Activated T-cell treated with anti-CD3 and anti-CD28 coated beads for 4 hours (primary cell): ENCODE measurements at places on chromosomes 2 and 18.

GRCh38 chr2:54871457-54872107 is 148.1 kb downstream of the EML6 start:
- DNase-seq = no peak

GRCh38 chr2:233221378-233222063 is 30.0 kb upstream of the ATG16L1 start:
- DNase-seq = no peak

- DNase-seq = no peak
Measured at GRCh38 chr2:3001615-3002560, 375.7 kb downstream of the EIPR1 start.

- DNase-seq = no peak
Measured at GRCh38 chr2:195575879-195576401, 81.1 kb upstream of the SLC39A10 start.

GRCh38 chr2:27735263-27735904 is 36.1 kb upstream of the MRPL33 start:
- DNase-seq = peak; percentile 65

GRCh38 chr2:238254095-238254723 is 14.4 kb upstream of the HES6 start:
- no peak for DNase-seq

DNA sequence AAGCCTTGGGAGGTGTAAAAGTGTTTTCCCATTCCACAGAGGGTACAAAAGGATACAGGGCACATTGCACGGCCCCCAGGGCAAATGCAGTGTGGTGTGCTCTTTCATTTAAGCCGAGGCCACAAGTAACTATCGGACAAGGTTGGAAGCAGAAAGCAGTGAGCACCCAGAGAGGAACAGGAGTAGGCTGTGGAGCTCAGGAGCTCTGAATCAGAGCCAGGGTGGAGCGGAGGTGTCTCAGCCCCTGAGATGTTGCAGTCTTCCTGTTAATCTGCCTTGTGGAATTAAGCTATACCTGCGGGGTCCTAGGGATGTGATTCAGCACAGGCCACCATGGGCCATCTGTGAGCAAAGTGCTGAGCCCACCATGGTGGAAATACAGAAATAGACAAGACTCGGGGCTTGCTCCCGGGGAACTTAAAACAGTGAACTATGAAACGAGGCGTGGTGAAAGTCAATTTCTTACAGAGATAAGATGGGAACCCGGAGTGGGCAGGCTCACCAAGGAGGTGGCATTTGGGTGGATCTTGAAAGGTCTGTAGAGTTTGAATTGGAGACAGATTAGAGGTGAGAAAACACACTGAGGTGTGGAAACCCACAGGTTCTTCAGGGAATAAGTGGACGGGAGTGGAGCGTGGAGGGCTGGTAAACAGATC is 44.0 kb downstream of the ASAP2 start:
- DNase-seq = no peak

DNA sequence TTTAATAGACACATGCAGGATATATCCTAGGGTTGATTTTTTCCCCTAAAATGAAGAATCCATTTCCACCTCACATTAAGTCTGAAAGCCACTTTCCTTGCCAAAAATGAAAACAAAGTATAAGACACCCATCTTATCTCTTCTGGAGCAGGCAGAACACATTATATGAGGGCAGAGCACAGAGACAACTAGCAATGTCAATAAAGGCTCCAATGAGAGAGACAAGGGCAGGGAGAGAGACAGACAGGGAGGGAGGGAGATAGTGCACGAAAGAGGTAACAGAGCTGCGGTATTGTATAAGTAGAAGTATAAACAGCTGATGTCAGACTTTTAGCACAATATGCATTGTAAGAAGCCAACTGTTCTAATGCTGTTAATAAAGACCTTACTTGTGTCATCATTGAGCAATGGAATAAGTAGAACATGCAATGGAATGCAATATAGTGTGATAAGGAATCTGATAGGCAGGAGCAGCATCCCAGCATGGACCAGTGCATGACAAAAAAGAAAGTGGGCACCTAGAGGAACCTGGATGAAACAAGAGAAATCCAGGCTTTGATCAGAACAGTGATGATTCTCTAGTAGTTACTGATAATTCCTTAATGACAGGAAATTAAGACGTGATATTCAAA is 150.6 kb upstream of the TCF4 start:
- DNase-seq = no peak

GRCh38 chr2:23037596-23037995 is 347.4 kb upstream of the KLHL29 start:
- DNase-seq = no peak

DNA sequence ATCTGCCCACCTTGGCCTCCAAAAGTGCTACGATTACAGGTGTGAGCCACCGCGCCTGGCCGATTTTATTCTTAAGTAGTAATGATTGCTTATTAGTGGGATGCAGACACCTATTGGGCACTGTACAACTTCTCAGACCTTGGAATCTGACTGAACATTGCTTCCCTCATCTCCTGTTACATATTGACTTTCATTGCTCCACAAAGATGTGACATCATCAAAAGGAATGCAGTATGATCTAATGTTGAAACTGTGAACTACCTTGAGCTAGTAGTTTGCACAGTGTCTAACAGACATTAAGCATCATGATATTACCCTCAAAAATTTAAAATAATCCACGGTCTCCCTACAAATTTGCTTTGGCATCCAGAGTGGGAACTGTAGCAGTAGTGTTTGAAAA is 109.8 kb upstream of the SIX2 start:
- no peak for DNase-seq

DNA sequence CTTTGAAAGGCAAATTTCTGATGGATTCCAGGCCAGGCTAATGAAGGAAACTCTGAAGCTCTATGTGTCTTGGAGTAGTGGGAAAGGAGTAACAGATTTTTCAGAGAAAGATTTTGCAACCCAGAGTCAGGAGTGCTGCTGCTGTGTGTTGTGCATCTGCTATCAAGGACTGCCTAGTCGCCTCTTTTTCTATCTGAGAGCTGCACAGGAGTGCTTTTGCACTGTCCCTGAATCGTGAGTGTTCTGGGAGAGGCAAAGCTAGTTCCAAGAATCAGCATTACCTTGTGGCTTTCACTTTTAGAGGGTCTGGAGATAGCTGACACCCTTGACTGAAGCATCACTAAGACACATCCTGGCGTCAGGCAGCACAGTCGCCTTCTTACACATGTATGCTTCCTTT is 336.4 kb downstream of the PARD3B start:
- DNase-seq = peak; percentile 2

DNA sequence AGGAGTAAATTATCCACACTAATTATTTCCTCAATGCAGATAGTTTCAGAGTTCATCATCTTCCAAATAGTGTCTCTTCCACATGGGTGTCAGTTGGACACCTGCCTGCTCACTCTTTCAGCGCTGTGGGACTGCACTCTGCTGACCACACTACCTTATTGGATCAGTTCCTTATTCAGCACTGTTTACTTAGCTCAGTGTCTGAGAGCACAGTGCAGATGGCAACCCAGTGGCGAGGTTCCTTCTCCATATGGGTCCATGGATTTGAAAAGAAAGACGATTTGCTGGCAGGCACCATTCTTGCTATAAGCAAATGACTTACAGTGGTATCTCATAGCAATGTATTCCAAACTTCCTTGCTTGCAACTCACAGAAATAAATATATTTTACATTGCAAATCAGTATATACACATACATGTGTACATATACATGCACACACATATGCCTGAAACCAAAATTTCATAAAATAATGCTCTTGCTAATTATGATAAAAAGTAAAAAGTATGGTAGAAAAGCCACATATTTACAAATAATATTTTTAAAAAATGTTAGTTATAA is 354.8 kb downstream of the INSIG2 start:
- no peak for DNase-seq

- DNase-seq = no peak
Measured at GRCh38 chr2:128639693-128640092, 321.0 kb upstream of the HS6ST1 start.

DNA sequence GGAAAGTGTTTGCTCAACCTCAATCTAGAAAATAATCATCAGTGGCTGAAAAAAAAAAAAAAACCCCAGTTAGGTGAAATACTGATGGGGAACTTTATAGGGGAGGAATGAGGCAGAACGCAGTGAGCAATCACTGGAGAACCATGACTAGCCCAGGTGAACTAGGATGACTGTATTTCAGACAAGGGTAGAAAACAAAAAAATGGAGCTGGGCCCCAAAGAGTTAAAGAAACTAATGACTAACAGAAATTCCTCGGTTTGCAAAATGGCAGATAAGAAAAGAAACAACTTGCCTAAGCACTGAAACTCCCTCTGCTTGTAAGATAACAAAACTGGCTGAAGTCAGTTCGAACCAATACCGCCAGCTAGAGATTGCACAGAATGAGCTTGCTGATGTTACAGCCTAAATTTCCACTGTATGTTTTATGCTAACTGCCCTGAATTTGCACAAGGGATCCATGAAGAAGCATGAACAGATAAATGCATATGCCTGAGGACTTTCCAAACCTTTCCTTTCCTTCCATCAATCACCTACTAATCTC is 245.9 kb downstream of the METTL4 start:
- DNase-seq = no peak

- DNase-seq = no peak
Measured at GRCh38 chr2:26000561-26001082, 18.3 kb upstream of the KIF3C start.

DNA sequence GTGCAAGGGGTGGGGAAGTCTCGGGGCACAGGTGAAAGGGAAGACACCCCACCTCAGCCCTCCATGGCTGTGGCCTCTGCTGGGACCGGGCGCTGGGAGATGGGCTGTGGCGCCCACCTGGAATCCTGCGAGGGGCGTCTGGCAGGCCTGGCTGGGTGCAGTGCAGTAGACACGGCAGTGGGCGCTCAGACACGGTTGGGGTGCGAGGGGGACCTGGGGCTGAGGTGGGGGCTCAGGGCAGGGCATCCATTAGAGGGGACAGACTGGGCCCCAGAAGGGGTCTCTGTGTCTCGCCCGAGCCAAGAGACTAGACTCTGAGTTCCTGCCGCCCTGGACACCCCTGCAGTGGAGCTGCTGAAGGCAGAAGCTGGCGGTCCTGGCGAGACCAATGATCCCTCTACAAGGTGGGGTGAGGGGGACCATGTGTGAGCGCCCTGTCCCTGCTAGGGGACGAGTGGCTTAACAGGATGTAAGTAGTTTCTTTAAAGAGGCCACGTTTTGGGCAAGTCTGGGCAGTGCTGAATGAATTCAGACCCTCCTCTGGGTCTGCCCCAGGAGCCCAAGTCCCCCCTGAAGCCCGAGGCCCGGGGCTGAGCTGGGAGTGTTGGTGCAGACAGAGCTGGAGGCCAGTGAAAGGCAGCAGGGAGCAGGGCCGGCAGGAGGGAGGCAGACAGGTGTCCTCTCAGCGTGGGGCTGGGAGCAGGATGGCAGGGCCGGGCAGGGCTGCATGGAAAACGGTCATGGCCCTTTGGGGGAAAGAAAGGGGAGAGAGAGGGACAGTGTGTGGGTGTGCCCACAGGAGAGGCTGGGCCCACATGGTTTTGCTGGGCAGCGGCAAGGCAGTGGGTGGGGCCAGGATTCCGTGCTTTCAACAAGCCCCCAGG is 57.2 kb downstream of the HS6ST1 start:
- no peak for DNase-seq

- no peak for DNase-seq
Measured at GRCh38 chr2:115190459-115190858, 748.0 kb downstream of the DPP10 start.

DNA sequence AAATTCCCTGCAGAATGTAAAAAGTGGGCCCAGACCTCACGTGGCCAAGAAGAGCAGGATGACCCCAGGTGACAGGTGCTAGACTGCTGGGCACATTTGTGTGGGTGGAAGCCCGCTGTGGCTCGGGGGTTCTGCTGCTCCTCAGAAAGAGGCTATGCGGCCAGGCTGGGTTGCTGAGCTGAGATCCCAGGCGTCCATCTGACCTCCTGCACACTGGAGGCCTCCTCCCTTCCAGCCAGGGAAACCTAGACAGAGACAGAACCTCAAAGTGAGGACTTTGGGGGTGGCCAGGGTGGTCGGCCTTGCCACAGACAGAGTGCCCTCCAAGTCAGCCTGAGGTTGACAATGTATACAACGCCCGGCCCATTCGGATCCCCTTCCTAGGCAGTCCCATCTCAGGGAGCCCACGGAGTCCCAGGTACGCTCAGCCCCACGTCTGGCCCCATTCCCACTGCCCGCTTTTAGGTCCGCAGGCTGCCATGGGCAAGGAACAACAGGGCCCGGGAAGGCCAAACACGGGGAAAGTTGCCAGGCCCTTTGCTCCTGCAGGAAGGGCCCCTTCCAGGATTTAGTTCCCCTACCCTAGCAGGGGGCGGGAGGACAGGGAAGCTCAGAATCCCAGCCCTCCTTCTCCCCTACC is 75.6 kb downstream of the KIAA2012 start:
- no peak for DNase-seq

DNA sequence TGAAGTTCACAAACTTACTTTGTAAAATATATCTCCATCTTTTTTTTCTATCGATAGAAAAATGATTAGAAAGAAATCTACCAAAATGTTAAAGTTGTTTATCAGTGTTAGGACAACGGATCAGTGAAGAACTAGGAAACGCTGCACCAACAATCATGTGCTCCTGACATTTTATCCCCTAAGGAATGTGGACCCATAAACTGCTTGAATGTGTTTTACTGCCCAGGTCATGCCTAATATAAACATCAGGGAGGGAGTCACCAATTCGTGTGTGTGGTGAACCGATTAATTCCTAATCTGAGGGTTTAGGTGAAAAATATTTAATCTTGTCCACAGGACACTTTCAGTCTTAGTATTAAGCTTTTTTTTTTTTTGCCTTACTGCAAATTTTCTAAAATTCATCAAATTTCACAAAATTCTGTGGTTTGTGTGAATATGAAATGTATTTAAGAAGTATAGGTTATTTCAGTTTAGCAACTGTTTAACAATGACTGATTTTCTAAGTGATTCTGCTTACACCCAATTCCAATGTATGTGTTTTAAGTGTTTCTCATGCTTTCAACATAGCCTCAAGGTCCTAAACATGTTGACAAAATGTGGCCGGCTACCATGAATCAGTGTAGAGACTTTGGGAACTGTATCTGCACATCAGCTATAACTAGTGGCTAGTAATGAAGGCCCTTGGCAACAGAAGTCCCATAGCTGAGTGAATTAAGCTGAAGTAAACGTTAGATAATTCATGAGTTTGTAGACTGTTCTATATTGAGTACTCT is 11.1 kb upstream of the KIDINS220 start:
- DNase-seq = no peak

DNA sequence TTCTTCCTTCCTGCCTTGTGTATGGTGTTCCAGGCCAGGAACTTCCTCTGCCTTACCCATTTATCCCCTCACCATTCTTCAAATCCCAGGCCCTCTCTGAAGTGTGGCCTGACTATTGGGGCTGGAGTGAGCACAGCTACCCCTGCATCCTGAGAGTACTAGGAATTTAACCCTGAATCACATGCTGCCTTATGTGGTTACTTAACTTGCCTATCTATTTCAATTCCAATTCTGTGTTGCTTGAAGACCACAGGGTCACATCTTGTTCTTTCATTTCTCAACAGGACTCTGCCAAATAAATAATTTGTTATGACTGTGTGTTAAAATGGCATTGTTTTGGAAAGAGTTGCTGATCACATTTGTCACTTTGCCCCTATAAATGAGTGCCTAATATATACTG is 108.6 kb downstream of the CERS6 start:
- DNase-seq = no peak

GRCh38 chr2:57906152-57906732 is 140.4 kb upstream of the VRK2 start:
- no peak for DNase-seq
